ENCODE measurements at places on chromosomes 6 and 20.

GRCh38 chr20:35578469-35578868, 36.6 kb downstream of the ERGIC3 start:
- DNase-seq = no peak

- DNase-seq = peak; percentile 51
Observed at GRCh38 chr20:39879296-39879695, 809.7 kb downstream of the MAFB start.

GRCh38 chr20:57738484-57738883, 28.7 kb upstream of the PMEPA1 start:
- no peak for DNase-seq

DNA sequence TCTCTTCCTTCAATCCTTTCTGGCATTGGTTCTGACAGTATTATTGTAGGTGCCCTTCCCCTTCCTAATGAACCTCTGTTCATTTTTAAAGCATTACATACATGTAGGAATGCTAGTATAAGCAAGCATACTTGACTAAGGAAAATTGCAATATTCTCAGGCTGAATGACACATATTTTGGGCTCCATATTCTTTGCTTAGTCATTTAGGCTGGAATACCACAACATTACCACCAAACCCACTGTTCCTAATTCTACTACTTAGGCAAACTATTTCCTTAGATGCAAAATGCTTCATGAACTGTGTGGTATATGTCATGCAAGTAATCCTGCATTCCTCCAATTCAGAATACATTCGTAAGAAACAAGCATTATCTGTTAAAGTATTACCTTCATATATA, 113.9 kb downstream of the PRDM1 start:
- DNase-seq = peak; percentile 95

DNA sequence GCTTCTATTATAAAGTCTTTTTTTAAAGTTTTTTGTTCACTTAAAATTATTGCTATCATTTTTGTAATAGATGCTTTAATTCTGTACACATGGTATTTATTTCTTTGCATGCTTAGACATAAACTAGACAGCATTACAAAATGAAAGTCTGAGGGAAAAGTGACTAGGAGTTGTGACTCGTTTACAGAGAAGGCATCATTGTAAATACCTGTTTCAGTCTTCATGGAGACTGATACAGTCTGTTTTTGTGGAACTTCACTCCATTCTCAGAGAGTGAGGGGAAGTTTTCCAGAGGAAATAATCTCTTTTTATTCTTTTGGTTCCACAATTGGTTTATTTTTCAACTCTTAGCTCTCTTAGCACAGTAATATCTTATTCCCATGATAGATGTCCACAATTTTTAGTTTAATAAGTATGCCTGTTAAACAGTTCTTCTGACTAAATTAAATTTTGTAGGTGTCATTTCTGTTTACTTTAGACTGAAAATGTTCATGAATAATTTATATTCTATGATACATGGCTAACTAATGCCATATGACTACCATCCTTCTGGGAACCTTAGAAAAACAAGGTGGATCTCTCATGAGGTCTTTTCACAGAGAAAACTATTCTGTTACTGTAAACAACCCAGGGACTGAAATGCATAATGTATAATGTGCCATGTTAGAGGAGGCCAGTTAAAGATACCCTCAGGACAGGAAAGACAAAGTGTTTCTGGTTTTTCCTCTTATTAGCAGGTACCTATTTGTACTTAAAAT, 69.2 kb downstream of the MYO6 start:
- peak; percentile 42 for DNase-seq

DNA sequence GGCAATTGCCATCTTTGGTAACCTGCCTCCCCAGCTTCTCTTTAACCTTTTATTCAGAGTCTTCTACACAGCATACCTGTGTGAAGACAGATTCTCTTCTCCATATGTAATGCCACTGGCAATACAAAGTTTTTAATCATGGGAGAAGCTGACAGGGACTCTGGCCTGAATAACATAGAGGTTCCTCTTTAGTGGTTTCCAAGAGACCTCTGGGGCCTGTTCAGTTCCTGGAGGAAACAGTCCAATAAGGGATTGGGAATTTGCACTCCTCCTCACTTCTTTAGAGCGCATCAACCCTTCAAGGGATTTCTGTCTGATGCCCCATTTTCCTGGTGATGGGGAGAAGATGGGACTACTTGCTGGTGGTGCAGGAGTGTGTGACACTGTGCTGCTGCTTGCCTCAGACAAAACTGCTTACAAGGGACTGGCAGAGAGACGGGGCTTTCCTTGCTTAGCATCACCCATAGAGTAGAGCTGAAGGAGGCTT, 1.4 kb downstream of the RIMS1 start:
- no peak for DNase-seq

DNA sequence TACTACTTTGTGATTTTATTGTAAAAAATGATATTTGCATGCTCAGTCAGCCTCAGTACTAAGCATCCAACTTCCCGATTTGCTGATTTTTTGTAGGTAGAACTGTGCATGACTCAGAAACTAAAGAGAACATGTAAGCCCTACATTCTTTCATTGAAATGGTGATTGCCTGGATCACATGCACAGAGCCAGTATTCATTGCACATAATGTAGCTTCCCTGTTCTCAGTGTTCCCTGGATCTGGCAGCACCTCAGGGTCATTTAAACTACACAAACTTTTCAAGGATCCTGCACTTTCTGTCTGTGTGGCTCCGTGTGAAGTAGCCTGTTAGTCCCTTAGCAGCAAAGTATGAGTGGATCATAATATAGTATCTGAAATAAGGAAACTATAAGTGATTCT, 422.9 kb upstream of the AGPAT4 start:
- DNase-seq = peak; percentile 5

GRCh38 chr20:56420940-56421688, 9.1 kb downstream of the CASS4 start:
- no peak for DNase-seq

DNA sequence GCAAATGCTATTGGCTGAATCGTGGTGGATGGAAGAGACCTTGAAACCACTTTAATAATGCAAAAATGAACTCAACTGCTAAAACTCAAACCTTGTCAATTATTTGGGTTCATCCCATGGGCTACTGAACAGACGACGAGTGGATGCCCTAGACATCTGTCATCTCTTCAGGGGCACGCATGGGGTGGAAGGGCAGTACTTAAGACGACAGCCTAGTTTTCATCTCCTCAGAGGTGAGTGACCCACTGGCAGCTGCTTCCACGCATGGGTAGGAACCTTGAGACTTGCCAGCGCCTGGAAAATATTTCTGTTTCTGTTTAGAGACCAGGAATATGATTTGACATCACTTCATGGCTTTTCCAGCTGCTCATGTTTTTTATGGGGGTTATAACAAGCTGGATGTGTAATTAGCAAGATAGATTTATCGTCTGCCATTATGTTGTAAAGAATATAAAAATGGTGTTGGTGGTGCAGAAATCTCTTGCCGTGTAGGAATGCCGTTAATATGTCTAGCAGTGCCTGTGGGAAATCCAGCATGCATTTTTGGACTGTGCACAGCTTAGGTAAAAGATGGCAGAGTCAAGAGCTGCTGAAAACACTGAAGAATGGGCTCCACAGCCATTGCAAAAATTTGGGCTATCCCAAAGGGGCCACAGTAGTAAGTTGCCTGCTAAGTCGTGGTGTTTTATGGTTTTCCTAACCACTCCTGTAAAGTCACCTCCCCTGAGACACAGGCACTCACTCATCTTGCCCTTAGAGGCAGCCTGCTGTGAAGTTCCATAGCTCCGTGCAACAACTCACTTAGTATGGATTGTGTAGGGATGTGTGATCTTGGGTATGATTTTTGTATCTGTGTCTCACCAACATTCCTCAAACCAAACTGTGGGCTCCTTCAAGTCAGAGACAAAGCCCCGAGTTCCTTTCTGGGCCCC, 203.3 kb downstream of the EYA2 start:
- no peak for DNase-seq

GRCh38 chr6:27582928-27583725, 110.2 kb upstream of the ZNF184 start:
- peak; percentile 46 for DNase-seq

GRCh38 chr20:38931984-38932383, 5.8 kb downstream of the FAM83D start:
- DNase-seq = no peak

GRCh38 chr20:21693322-21693721, 12.1 kb upstream of the PAX1 start:
- DNase-seq = no peak

DNA sequence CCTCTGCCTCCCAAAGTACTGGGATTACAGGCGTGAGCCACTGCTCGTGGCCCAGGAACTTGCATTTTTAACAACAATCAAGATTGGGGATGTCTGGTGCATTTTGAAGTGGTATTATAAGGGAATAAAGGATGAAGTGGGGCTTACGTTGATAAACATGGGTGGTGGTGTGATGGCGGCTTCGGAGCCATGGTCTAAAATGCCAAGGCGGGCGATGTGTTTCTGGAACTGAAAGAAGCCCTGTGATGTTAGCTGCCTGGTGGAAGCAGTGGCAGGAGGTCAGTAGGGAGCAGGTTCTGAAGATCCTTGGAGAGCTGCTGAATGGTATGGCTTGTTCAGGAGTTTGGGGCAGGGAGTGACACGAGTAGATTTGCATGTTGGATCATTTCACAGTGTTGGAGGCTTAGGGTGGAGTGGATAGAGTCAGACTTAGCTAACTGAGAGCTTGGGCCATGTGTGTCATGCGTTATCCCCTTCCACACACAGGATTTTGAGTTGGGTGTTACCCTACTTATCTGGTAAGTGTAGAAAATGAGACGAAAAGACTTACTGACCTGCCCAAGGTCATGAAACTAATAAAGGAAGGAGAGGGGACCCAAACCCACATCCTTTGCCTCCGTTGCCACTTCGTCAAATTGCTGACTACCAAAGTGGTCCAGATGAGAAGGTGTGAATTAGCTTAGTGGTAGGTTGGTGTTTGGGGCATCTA, 1.5 kb downstream of the NELFCD start:
- no peak for DNase-seq

- DNase-seq = no peak
Observed at GRCh38 chr6:169738204-169738975, 13.0 kb downstream of the DYNLT2 start.

- peak; percentile 78 for DNase-seq
Observed at GRCh38 chr6:148342350-148343046, at the start of gene SASH1. Gene SASH1 (plus strand): TSS chr6:148342838. CDS start chr6:148343068, 230 bp downstream.

GRCh38 chr6:88513471-88513870, 347.3 kb upstream of the CNR1 start:
- no peak for DNase-seq

GRCh38 chr6:127533011-127533410, 13.9 kb upstream of the MTCL3 start:
- no peak for DNase-seq

GRCh38 chr20:23456873-23457272, 4.2 kb upstream of the CST11 start:
- DNase-seq = no peak

- peak; percentile 38 for DNase-seq
Observed at GRCh38 chr6:148720897-148721296, 25.9 kb upstream of the UST start.

GRCh38 chr6:107032051-107032450, 4.1 kb downstream of the MTRES1 start:
- DNase-seq = no peak

DNA sequence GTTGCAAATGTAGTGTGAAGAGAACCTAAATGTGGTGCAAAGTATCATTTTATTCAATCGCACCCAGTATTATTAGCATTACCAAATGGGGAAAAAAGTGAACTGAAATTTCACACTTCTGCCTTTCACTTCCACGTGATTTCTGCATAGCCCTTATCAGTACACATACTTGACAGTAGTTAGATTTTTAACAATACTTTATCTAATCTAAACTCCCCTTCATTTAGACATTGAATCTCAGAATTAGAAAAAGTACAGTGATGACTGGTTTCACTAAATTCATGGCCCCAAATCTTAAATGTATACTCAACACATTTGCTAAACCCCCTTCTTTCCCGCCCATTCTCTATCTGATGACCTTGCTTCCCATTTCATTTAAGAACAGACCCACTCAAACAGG, 14.3 kb downstream of the STX7 start:
- no peak for DNase-seq

- no peak for DNase-seq
Observed at GRCh38 chr6:163706500-163707087, 292.1 kb downstream of the QKI start.

DNA sequence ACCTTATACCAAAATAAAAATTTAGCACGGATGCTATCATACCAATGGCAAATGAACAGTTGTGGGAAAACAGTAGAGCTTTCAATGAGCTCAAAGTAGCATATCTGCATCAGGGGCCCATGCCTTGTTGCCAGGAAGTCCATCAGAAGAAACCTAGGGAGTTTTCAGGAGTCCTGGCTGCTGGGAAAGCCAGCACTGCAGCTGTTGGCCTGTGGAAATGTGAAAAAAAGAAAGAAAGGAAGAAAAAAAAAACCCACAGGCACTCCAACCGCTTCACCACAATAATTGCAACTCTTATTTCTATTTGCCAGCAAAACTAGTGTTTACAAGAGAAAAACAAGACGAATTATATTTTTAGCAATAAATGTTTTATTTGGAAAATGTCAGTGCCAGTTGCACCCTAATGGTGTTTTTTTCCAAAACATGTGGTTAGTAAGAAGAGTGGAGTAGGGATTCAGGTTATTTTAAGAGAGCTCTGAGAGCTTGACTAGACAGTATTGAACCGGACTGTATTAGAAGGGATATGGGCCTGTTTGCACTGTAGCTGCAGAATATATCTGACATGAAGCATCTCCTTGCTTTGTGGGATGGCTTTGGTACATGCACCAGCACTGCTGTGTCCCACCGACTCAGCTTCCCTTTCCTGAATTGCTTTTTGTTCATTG, 137.3 kb downstream of the CCDC170 start:
- no peak for DNase-seq

GRCh38 chr20:1437235-1437904, 29.3 kb downstream of the NSFL1C start:
- DNase-seq = peak; percentile 53

DNA sequence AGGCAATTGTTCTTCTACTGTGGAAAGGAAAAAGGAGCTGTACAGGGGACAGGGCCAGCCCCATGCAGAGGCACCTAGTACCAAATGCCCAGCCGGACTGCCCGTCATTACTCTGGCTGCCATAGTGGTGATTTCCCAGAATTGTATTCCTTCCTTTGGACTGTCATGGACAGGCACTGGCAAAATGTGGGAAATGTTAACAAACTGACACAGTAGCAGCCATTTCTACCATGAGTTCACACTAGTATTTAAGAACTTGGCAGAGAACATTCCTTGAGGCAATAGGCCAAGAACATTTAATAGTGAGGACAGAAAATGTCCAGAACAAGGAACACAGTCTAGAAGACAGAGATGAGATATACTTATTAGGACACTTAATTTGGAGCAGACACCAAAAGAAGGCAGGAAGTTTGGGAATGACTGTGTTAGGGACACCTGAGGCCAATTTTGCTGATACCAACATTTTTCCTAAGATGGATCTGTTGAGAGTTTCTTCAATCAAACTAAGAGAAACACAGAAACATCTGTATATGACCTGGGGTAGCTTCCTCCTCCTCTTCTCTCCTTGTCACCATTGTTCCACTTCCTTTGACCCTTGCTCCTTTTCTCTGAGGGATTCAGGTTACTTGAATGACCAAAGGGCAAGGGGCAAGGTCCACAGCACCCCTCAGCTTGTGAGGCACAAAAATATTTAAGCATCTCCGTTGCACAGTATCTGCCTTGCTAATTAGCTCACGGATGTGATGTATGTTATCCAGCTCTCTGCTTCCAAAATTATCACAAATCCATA, 14.9 kb downstream of the ADTRP start:
- no peak for DNase-seq

- DNase-seq = no peak
Observed at GRCh38 chr6:153150371-153150751, 19.3 kb upstream of the RGS17 start.

- no peak for DNase-seq
Observed at GRCh38 chr6:165071906-165072305, 237.5 kb downstream of the C6orf118 start.

GRCh38 chr6:119559586-119559985, 210.0 kb upstream of the MAN1A1 start:
- no peak for DNase-seq
